ENCODE measurements at places on chromosomes 12 and 14. TPM values are rescaled to one million over a fixed set of nuclear protein-coding genes. Genes with fewer than 3 reads are reported as not detected.

GRCh38 chr12:80681287-80681686 is 26.1 kb upstream of the MYF6 start:
- no peak for DNase-seq
- no peaks in the 10 kb centered on the region for H3K36me3 ChIP-seq
- H3K27ac ChIP-seq, result no peak overlapping the region
- H3K27me3 ChIP-seq, result no peaks in the 10 kb centered on the region
- no peaks in the 10 kb centered on the region for H3K4me1 ChIP-seq

GRCh38 chr14:24673059-24673458 is 39.1 kb upstream of the GZMB start:
- no peak overlapping the region for H3K4me3 ChIP-seq
- DNase-seq, result no peak
- no peaks in the 10 kb centered on the region for H3K27me3 ChIP-seq
- peaks cover 4% of the 10 kb centered on the region for H3K36me3 ChIP-seq

DNA sequence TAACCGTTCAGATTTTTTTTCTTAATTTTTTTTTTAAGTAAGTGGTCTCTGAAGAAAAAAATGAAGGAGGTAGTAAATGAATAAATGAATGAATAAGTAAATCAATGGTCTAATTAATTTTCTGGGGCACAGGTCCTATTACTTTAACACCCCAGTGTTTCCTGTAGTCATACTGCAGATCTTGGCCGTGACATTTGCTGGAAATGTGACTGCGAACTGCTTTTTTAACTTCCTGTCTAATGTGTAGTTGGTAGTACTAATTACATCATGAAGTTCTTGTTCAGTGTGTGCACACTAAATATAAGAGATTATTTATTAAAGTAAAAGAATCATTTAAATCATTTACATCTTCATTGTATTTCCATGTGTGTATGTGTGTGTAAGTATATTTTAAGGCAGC is 45.4 kb downstream of the AEBP2 start:
- H3K4me3 ChIP-seq, result no peak overlapping the region

The RND1 gene
- total RNA-seq, result 1.1 TPM

- no peaks in the 10 kb centered on the region for H3K36me3 ChIP-seq
- H3K4me1 ChIP-seq, result peaks cover 5% of the 10 kb centered on the region
- no peak overlapping the region for H3K27ac ChIP-seq
- H3K27me3 ChIP-seq, result no peaks in the 10 kb centered on the region
These were observed 28.8 kb downstream of the FERMT2 start for GRCh38 chr14:52922059-52922458.

GRCh38 chr12:111788178-111788654 is 21.5 kb downstream of the ALDH2 start:
- no peak overlapping the region for H3K27ac ChIP-seq
- no peaks in the 10 kb centered on the region for H3K4me1 ChIP-seq
- H3K27me3 ChIP-seq, result no peaks in the 10 kb centered on the region
- H3K4me3 ChIP-seq, result no peak overlapping the region

- H3K27ac ChIP-seq, result no peak overlapping the region
- H3K36me3 ChIP-seq, result peaks cover 12% of the 10 kb centered on the region
- no peak overlapping the region for H3K4me3 ChIP-seq
- no peak for DNase-seq
- H3K4me1 ChIP-seq, result peaks cover 5% of the 10 kb centered on the region
These were observed 12.5 kb downstream of the PRDM4 start for GRCh38 chr12:107748472-107748871.

GRCh38 chr12:62562846-62563245 is 96.2 kb downstream of the MON2 start:
- H3K4me3 ChIP-seq, result no peak overlapping the region
- no peak for DNase-seq
- H3K27me3 ChIP-seq, result no peaks in the 10 kb centered on the region

DNA sequence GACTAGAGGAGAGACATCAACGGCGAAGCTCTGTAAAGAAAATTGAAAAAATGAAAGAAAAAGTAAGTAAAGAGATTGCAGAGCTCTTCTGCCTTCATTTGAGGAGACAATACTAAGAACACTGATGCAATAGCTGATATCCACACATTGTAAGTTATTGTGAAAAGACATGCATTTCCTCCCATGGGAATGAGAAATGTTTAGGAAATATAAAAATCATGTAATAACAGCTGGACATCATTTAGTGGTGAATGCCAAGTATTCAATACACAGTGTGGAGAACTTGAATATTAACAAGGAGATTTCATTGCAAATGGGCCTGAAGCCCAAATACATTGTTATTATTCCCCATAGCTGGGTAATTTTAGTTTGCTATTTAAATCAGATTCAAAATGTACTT is 179.2 kb downstream of the KICS2 start:
- no peaks in the 10 kb centered on the region for H3K36me3 ChIP-seq
- H3K27me3 ChIP-seq, result no peaks in the 10 kb centered on the region
- no peak overlapping the region for H3K27ac ChIP-seq
- no peak overlapping the region for H3K4me3 ChIP-seq

The WASHC4 gene
- 88.2 TPM for total RNA-seq

GRCh38 chr12:6330192-6330591 is 11.7 kb downstream of the TNFRSF1A start:
- H3K4me3 ChIP-seq, result no peak overlapping the region
- H3K27me3 ChIP-seq, result no peaks in the 10 kb centered on the region
- H3K4me1 ChIP-seq, result peaks cover 19% of the 10 kb centered on the region
- peak overlapping the region; percentile 82 for H3K27ac ChIP-seq
- H3K36me3 ChIP-seq, result peaks cover 14% of the 10 kb centered on the region
- DNase-seq, result no peak

DNA sequence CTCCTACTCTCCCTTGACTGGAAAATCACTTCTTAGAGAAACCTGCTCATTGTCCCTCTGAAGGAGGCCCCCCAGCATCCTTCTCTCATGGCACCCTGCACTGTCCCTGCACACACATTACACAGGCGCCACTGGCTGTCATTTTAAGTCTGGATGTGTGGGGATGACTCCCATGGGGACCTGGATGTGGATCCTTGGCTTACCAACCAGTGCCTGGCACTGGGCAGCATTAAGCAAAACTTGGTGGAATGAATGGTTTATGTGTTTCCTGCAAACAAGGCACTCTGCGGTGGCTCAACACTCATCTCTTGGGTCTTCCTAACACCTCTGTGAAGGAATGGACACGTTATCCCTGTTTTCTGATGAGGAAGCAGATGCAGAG is 162.4 kb downstream of the RBM19 start:
- H3K27me3 ChIP-seq, result no peaks in the 10 kb centered on the region
- no peak for DNase-seq
- H3K36me3 ChIP-seq, result no peaks in the 10 kb centered on the region
- H3K4me1 ChIP-seq, result no peaks in the 10 kb centered on the region

- H3K4me3 ChIP-seq, result no peak overlapping the region
- no peaks in the 10 kb centered on the region for H3K4me1 ChIP-seq
- DNase-seq, result no peak
- H3K27ac ChIP-seq, result no peak overlapping the region
- no peaks in the 10 kb centered on the region for H3K36me3 ChIP-seq
These were observed 131.4 kb upstream of the ARHGAP5 start for GRCh38 chr14:31945701-31946100.

DNA sequence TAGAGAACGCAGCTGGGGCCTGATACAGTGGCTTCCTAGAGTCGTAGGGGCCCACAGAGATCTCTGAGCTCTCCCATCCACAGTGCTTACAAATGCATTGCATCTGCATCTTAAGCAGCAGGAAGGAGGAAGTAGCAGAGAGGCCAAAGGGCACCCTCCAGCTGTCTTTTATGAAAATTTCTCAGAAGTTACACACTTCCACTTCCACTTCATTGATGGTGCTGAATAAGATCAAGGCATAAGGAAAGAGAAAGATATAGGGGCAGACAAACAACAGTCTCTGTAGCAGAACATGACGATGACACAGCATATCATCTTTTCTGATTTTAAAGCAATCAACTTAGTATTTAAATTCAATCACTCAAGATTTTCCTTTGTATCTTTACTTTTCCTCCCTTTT is 51.6 kb upstream of the ABCC9 start:
- H3K27ac ChIP-seq, result no peak overlapping the region
- no peaks in the 10 kb centered on the region for H3K36me3 ChIP-seq
- DNase-seq, result no peak
- H3K27me3 ChIP-seq, result no peaks in the 10 kb centered on the region
- no peak overlapping the region for H3K4me3 ChIP-seq
- H3K4me1 ChIP-seq, result no peaks in the 10 kb centered on the region

- H3K27ac ChIP-seq, result no peak overlapping the region
- H3K4me1 ChIP-seq, result no peaks in the 10 kb centered on the region
- H3K4me3 ChIP-seq, result no peak overlapping the region
- no peak for DNase-seq
- H3K27me3 ChIP-seq, result peaks cover 41% of the 10 kb centered on the region
These were observed 62.7 kb upstream of the FBRSL1 start for GRCh38 chr12:132427174-132427768.

GRCh38 chr14:105940534-105941225 is 414.3 kb downstream of the TMEM121 start:
- no peak overlapping the region for H3K27ac ChIP-seq
- no peak overlapping the region for H3K4me3 ChIP-seq
- DNase-seq, result no peak
- no peaks in the 10 kb centered on the region for H3K4me1 ChIP-seq
- H3K36me3 ChIP-seq, result no peaks in the 10 kb centered on the region

DNA sequence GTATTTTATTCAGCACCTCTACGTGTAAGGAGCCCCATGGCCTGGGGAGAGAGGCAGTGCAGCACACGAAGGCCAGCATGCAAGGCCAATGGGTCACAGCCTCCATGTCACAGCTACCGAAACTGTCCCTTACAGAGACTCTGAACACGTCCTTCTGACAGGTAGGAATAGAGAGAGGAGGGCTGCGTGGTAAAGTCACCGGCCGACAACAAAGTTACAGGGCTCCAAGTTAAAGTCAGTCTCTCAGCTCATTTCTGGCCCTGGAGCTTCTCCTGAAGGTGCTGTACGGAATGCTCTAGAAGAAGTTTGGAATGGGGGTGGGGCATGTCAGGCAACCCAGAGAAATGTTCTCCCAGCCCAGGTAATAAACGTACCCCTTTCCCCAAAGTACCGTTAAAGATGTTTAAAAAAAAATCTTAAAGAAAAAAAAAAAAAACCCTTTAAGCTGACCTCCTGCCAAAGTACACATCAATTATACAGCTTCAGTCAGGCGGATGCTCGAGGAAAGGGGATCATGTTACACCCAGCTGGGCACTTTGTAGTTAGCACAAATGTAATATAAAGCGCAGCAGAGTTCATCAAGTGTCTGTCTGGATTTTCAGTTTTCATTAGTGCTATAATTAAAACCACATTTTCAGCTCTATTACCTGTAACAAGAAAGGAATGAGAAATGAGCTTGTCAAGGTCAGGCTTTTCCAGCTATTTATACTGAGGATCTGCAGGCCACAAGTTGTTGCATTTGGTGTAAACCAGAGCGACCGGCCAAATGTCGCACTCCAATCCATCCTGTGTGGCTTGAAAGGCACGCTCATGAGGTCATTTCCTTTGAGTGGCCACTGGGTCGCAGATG is 53.3 kb upstream of the CDKN3 start:
- no peaks in the 10 kb centered on the region for H3K27me3 ChIP-seq
- H3K4me3 ChIP-seq, result no peak overlapping the region
- no peaks in the 10 kb centered on the region for H3K4me1 ChIP-seq

DNA sequence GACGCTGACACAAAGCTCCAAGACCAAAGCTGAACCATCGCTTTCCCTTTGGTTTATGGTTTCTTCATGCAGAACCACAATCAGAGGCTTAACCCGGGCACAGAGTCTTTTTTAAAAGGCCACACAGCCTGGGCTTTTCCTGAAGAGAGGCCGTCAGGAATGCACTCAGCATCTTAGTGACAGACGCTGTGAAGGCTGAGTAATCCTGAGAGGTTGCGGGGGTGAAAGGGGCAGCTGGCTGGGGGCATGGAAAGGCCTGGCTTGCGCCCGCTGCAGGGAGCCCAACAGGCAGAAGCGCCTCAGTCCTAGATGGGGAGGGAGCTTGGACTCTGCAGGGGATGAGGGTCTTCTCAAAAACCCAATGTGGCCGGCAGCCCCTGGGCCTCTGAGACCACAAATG is 13.6 kb downstream of the CTDSP2 start:
- H3K4me1 ChIP-seq, result peaks cover 47% of the 10 kb centered on the region
- H3K36me3 ChIP-seq, result peaks cover 1% of the 10 kb centered on the region
- peak overlapping the region; percentile 57 for H3K27ac ChIP-seq

- no peaks in the 10 kb centered on the region for H3K36me3 ChIP-seq
- DNase-seq, result no peak
- no peak overlapping the region for H3K4me3 ChIP-seq
- no peaks in the 10 kb centered on the region for H3K4me1 ChIP-seq
- no peaks in the 10 kb centered on the region for H3K27me3 ChIP-seq
These were observed 144.2 kb downstream of the SLC38A6 start for GRCh38 chr14:61125041-61125866.

DNA sequence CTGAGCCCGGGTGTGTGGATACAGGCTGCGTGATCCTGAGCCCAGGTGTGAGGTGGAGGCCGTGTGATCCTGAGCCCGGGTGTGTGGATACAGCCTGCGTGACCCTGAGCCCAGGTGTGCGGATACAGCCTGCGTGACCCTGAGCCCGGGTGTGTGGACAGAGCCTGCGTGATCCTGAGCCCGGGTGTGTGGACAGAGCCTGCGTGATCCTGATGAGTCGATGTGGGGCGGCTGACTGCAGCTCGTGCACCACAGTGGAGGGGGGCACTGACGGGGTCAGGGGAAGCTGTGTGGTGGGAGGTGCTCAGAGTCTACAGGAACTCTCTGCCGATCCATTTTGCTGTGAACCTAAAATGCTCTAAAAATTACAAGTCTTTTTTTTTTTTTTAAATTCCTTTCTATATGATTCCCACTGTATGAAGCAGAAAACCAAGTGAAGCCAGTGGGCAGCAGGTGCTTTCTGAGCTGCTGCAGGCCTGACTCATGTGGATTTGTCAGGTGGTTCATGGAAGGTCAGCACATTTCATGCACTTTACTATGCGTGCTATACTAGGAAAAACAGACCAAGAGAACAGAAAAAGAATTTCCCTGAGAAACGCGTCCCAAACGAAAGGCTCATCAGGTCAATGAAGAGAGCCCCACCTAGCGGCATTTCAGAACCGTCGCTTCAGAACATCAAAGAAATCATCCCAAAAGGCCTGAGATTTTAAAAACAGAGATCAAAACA is 19.3 kb downstream of the BRF1 start:
- H3K27ac ChIP-seq, result no peak overlapping the region
- no peaks in the 10 kb centered on the region for H3K4me1 ChIP-seq
- H3K36me3 ChIP-seq, result no peaks in the 10 kb centered on the region
- no peaks in the 10 kb centered on the region for H3K27me3 ChIP-seq
- no peak for DNase-seq

The TGFB3 gene
- total RNA-seq, result 4.8 TPM

DNA sequence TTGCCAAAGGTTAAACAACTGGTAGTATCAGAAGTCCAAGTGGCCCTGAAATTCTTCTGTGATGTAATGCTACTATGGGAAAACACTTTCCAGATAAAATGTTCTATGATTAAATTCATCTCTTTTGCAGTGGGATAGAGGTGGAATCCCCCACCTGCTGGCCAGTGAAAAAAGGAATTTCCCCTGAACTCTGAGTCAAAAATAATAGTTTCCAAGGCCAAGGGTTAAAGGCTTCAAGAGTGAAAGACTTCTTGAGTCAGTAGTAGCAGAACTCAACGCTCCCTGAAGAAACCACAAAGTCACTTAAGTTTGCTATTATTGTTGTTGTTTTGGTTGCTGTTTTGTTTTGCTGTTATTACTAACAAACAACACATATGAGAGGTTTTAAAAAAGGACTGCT is 330.8 kb downstream of the SOX5 start:
- H3K27me3 ChIP-seq, result no peaks in the 10 kb centered on the region
- no peaks in the 10 kb centered on the region for H3K4me1 ChIP-seq
- H3K36me3 ChIP-seq, result no peaks in the 10 kb centered on the region
- H3K4me3 ChIP-seq, result no peak overlapping the region
- H3K27ac ChIP-seq, result no peak overlapping the region
